ENCODE measurements at places on chromosomes 11 and 22.

- no peak for DNase-seq
Observed at GRCh38 chr11:118318581-118319336, 14.2 kb downstream of the CD3E start.

- peak; percentile 57 for DNase-seq
Observed at GRCh38 chr11:128720522-128720985, 26.7 kb downstream of the FLI1 start.

GRCh38 chr22:19393704-19394103 is 37.8 kb downstream of the HIRA start:
- no peak for DNase-seq

- DNase-seq, result no peak
Observed at GRCh38 chr11:25961539-25961938, 370.4 kb upstream of the ANO3 start.

DNA sequence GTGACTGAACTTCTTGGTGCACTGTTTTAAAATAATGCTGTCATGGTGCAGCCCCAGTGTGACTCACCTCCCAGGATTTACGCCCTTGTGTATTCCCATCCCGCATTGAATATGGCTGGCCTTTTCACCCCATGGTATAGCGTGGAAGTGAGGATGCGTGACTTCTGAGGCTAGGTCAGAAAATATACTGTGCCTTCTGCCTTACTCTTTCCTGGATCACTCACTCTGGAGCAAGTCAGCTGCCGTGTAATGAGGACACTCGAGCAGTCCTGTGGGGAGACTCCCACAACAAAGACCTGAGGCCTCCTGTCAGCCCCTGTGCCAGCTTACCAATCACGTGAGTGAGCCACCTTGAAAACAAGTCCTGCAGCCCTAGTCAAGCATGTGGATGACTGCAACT is 471.9 kb upstream of the KIRREL3 start:
- no peak for DNase-seq

DNA sequence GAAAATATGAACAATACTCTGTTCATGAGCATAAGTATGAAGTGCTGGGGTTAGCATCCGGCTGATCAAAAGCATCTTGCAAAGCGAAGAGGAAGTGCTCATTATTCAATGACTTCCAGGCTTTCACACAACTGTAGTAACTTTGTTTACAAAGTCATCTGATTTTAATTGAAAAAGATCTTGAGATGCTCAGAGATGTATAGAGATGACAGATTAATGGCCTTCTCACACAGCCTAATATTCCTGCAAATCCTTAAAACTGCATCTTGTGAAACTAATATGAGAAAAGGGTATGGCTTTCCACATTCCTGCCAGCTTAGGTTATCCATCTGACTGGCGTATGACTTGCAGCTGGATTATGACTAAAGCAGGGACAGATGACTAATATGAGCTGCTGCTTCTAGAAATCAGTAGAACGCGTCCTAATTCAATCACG is 125.4 kb downstream of the CASP12 start:
- DNase-seq, result peak; percentile 24

- DNase-seq, result no peak
Observed at GRCh38 chr11:106234794-106235193, 157.3 kb downstream of the AASDHPPT start.

DNA sequence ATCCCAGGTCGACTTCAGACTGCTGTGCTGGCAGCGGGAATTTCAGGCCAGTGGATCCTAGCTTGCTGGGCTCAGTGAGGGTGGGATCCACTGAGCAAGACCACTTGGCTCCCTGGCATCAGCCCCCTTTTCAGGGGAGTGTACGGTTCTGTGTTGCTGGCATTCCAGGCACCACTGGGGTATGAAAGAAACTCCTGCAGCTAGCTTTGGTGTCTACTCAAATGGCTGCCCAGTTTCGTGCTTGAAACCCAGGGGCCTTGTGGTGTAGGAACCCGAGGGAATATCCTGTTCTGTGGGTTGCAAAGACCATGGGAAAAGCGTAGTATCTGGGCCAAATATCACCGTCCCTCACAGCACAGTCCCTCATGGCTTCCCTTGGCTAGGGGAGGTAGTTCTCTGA is 254.8 kb downstream of the GRIK4 start:
- no peak for DNase-seq
